ENCODE measurements at places on chromosomes 2 and 18.

- no peak for DNase-seq
These were observed 2.0 kb downstream of the OTOS start for GRCh38 chr2:240138254-240138984.

GRCh38 chr2:105769504-105769903 lies 24.8 kb downstream of the NCK2 start:
- DNase-seq, result no peak

GRCh38 chr2:19062370-19062769 lies 296.1 kb downstream of the OSR1 start:
- DNase-seq, result no peak

- no peak for DNase-seq
These were observed 1565.9 kb downstream of the SUCLG1 start for GRCh38 chr2:82893190-82893589.

- no peak for DNase-seq
These were observed 90.9 kb downstream of the MYCN start for GRCh38 chr2:16031058-16031847.

GRCh38 chr2:162175714-162176113 lies 23.7 kb upstream of the GCG start:
- no peak for DNase-seq

- DNase-seq, result no peak
These were observed 69.2 kb downstream of the PRELID3A start for GRCh38 chr18:12476955-12477354.

DNA sequence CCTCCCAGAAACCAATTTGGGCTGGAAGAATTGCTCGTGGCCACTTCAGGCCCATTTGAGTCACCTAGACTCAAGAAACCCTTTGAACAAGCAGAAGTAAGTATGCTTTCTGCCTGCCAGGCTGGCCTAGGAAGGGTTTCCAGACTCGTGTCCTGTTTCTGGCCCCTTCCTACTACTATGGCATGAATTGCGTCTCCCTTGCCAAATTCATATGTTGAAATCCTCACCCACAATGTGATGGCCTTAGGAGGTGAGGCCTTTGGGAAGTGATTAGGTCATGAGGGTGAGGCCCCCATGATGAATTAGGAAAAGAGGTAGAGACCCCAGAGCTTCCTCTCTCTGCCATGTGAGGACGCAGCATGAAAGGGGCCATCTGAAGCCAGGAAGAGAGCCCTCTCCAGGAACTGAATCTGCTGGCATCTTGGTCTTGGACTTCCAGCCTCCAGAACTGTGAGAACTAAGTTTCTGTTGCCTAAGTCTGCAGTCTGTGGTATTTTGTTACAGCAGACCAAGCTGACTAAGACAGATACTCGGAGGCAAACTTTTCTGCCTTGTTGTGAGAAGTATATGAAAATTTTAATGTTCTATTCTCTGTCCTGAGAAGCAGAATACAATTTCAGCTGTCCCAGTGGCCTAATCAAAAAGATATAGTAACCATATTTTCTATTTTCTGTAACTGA lies 13.1 kb downstream of the GPR45 start:
- no peak for DNase-seq

DNA sequence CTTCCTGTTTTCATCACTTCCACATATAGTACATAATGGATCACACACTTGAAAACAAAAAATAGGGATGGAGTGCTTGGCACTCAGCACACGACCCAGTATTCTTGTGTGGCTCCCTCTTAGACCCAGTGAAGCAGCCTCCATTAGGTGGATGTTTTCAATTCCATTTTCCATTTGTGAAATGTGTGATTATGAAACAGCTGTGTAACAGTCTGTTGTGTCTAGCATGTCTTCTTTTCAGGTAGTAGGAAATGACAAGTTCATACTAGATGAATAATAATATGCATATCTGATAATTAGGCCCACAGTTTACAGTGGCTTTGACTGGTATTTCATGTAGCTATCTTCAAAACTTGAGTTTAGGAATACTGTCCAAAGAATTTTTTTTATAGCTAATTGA lies 35.5 kb downstream of the EML6 start:
- DNase-seq, result no peak

- DNase-seq, result no peak
These were observed 40.0 kb downstream of the CCDC102B start for GRCh38 chr18:68837665-68838451.

DNA sequence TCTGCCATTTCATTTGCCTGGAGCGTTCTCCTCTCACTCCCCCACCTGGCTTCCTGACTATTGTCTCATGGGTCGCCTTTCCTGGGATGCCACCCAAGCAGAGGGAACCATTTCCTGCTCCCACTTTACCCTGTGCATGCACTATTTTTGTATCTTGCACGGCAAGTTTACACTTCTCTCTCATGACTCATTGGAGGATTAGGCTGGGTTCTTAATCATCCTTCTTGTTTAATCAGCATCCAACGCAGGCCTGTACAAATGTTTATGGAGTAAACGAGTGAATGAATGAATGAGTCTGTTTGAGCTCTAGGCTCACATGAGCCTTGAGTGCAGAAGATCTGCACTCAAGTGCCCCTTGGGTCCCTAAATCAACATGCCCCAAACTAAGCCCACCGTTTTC lies 3.8 kb upstream of the ARHGAP25 start:
- DNase-seq, result no peak

- no peak for DNase-seq
These were observed 265.1 kb downstream of the SH3BP4 start for GRCh38 chr2:235216901-235217300.

DNA sequence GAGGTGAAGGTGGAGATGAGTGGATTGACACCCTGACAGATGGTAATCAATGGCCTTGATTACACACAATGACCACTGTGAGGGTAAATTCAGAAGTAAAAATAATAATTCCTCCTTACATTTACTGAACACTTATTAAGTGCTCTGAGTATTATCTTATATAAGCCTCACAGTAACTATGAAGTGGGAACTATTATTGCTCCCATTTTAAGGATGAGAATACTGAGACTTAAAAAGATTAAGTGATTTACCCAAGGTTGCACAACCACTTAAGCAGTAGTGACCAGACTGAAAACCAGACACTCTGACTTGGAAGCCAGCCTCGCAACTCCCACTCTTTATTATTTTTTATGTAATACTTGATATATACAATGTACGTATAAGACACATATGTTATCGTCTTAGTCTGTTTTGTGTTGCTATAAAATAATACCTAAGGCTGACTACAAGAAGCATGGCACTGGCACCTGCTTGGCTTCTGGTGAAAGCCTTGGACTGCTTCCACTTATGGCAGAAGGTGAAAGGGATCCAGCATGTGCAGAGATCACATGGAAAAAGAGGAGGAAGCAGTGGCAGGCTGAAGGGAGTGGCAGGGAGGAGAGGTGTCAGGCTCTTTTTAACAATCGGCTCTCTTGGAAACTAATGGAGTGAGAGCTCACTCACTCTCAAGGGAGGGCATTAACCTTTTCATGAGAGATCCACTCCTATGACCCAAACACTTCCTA lies 41.5 kb upstream of the C1D start:
- DNase-seq, result no peak

GRCh38 chr2:216901273-216901672 lies 41.4 kb upstream of the TNP1 start:
- no peak for DNase-seq

DNA sequence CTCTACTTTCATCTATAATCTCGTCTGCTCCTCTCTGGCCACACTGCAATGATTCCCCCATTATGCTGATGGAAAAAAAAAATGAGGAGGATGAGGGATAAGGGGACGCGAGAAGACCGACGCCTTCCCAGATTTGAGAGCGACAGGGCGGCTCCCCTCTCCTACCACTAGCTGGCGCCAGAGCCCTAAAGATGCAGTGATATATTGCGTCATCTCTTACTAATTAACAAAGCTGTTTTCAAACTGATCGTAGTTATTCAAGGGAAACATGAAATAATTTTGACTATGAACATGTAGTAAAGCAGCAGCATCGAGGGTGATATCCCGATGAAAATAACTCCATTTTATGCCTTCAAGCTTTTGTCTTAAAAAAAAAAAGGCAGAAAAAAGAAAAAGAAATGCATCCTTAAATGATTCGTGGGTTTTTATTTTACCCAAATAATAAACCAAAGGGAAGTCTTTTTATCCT lies 48.0 kb upstream of the HNRNPA3 start:
- peak; percentile 77 for DNase-seq

GRCh38 chr2:85534881-85535280 lies 4.1 kb upstream of the MAT2A start:
- DNase-seq, result no peak

DNA sequence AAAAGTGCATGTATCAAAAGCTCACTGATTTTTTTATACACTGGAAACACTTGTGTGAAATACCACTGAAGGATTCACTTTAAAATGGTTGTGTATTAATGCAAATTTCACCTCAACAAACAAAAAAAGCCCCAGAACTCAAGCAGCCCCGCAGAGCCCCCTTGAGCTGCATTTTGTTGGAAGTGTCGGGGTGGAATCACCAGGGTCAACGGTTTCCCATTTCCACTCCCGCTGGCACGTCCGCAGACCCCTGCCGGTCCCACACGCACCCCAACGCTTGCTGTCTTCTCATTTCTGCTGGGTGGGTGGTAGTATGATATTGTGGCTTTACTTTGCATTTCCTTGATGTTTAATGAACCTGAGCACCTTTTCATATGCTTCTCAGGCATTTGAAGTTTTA lies 239.7 kb downstream of the FAM210A start:
- no peak for DNase-seq

DNA sequence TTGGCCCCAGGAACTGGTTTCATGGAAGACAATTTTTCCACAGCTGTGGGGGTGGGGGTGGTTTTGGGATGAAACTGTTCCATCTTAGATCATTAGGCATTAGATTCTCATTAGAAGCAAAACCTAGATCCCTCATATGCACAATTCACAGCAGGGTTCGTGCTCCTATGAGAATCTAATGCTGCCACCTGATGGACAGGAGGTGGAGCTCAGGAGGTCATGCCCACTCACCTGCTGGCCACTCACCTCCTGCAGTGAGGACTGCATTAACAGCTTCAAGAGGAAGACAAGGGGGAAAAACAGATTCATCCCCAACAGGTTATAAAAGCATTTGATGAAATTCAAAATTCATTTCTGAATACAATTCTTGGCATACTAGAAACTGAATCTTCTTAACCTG lies 38.5 kb downstream of the THAP4 start:
- no peak for DNase-seq

GRCh38 chr18:73674125-73674865 lies 473.3 kb downstream of the FBXO15 start:
- no peak for DNase-seq

GRCh38 chr2:2825516-2826208 lies 494.6 kb upstream of the MYT1L start:
- DNase-seq, result no peak

- no peak for DNase-seq
These were observed 105.5 kb downstream of the ZEB2 start for GRCh38 chr2:144414324-144414845.

GRCh38 chr18:36862182-36862581 lies 33.3 kb downstream of the KIAA1328 start:
- no peak for DNase-seq

GRCh38 chr2:39062320-39062719 lies 58.5 kb downstream of the SOS1 start:
- DNase-seq, result no peak

DNA sequence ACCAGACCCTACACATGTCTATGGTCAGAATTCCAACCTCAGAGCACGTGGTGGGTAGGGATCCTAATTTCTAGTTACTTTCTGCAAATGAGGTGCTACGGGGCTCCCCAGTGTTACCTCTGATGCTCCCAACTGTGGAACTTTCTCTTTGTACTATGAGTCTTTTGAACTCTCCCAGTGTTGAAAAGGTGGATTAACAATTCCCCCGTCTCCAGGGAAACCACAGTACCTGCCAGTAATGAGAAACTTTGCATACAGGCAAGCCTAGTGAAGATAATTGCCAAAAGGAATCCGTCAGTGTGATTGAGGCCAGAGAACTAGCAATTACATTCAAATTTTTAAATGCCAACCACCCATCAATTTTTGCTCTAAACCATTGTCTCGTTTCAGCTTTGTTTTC lies 129.0 kb upstream of the FOSL2 start:
- no peak for DNase-seq

GRCh38 chr2:157256626-157257025 lies 879 bp upstream of the GALNT5 start:
- DNase-seq, result no peak

DNA sequence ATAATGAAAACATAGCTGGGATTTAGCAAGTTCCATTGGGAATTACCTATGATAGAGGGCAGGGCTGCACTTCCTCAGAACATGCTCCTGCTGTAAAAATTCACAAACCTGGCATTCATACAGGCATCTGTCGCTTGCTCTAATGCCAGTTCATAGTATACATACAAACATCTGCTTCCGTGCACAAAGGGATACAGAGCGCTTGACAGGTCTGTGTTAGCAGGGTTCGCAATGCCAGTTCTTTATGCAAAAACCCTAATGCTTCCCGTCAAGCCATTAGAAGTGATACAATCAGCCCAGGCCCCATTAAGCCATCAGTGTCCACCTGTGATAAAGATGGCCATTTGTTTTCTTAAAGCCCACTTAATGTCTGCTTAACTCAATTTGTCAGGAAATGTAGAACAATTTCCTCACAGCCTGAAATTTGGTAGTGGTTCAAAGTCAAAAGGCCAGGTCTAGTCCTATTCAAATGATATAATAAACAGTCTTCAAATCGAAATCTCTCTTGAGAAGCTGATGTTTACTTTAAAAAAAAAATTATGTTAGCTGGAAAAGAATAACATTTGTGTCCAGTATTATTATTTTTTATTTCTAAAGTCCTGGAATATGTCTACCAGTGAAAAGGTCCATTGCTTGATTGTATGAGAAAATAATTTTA lies 556.3 kb downstream of the ARHGAP15 start:
- DNase-seq, result no peak

DNA sequence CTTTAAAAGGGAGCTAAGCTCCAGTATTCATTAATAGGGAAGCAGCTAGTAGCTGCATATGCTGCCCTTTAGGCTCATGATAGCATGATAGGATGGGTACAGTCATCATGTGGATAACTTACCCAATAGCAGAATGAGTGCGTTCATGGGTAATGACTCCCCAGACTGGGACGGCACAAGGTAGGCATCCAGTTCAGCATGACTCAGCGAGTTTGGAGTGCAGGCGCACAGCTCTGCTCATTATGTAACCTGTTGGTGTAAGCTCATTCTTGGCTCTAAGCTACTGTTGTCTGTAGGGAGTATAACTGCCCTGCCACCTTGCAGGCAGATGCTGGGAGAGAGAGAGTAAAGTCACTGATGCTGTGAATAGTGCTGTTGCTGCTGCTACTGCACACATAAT lies 209.2 kb upstream of the SYT4 start:
- no peak for DNase-seq

GRCh38 chr2:136205615-136206014 lies 87.7 kb upstream of the CXCR4 start:
- no peak for DNase-seq

DNA sequence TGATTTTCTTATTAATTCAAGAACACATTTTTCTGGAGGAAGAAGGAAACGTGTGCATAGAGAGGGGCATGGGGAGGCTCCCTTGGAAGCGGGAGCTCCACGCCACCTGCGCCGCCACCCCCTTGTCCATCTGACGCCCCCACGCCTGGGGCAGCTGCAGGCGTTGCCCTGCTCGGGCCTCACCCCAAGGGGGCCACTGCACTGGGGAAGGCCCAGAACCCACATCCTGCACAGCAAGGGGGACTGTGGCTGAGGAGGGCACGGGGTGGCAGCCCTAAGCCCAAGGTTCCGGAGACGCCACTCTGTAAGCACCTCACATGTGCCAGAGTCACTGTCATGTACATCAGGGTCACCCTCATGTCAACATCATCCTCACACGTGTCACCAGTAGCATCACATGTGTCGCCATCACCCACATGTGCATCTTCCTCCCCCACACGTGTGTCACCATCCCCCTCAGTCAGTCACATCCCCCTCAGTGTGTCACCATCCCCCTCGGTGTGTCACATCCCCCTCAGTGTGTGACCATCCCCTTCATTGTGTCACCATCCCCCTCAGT lies 486.7 kb upstream of the SALL3 start:
- DNase-seq, result no peak
